ENCODE measurements at places on chromosomes 6 and 20.

- no peak for DNase-seq
Observed at GRCh38 chr6:85186546-85187175, 263.2 kb upstream of the NT5E start.

- no peak for DNase-seq
Observed at GRCh38 chr6:75412969-75413662, 80.5 kb downstream of the FILIP1 start.

- DNase-seq = no peak
Observed at GRCh38 chr6:165571068-165571682, 91.9 kb downstream of the PDE10A start.

GRCh38 chr20:48921883-48922820, 641 bp downstream of the ARFGEF2 start:
- no peak for DNase-seq

DNA sequence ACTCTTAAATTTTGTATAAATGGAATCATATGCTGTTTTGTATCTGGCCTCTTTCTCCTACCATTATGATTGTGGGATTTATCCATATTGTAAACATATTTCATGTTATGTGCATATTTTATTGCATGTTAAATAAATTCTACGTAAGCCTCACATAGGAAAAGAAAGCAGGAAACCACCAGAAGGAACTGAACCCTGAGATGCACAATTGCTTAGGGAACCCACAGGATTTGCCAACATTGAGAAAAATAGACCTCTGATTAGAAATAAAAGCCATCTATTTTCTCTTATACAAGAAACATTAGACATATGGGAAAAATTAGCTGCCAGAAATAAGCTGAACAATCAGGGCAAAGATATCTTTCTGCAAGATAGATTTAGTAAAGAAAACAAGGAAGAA, 111.2 kb upstream of the CARMIL1 start:
- no peak for DNase-seq

- DNase-seq = no peak
Observed at GRCh38 chr6:75147512-75147911, 58.3 kb downstream of the COL12A1 start.

DNA sequence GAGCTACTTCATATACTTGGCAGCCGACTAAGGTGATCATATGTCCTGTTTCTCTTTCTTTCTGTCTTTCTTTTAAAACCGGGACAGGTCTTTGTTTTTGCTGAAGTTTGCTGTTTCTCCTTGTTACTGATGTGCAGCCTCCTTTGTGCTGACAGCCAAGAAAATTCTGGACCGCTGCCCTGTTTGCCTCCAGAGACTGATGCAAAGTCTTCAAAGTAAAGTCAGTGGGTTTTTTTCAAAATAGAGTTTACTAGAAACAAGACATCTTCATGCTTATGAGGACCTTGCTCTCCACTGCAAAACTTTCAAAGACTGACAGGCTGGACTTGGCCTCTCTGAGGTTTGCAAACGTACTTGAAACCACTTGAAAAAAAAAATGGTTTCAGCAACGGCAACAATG, 510.5 kb upstream of the MAP3K7 start:
- DNase-seq = no peak

DNA sequence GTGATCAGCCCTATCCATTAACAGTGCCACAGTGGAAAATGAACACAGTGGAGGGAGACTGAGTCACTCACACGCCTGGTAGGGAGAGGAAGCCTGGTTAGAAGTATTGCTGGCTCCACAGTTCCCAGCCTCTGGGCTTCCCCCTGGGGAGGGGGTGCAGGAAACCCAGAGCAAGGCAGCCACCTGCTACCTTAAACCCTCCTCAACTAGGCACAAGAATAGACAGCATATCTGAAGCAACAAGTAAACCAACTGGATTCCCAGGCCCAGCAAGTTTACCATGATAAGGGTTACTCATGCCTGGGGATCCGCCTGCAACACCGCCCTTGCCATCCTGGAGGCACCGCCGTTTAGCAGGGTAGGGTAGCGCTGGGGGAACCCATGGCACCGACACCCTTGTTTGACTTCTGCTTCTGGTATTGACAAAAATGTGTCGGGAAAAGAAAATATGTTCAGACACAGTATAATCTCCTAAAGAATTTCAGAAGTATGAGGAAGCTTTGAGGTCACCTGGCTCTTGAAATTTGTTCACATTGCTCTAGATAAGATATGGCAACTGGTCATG, 38.3 kb downstream of the SLC22A23 start:
- no peak for DNase-seq
